ENCODE measurements at places on chromosomes 2 and 18.

- no peak for DNase-seq
These were observed 302.8 kb downstream of the NCKAP5 start for GRCh38 chr2:133265432-133265949.

DNA sequence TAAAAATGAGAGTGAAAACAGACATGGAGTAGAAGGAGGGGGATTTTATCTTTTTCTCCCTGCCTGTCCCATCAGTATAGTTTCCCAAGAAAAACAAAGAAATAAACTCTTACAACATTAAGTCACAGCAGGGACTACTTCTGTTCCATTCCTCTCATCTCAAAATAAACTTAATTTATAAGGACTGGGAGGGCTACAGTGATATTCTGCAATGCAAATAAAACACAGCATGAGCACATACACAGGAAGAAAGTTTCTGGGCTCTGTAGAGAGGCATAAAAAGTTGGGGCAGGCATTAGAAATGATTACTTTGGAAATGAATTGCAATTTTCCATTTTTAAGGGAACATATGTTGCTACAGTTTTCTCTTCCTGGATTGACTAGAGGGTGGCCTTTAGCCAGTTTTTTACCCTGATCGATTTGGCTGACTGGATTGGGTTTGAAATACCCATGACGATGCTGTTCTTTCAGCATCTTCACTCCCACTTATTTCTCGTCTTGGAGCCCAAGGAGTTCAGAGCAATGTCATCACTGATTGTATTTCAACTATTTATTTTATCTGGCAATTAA is 157.1 kb downstream of the ACTR3 start:
- DNase-seq: no peak

GRCh38 chr2:8138923-8139667 is 542.8 kb upstream of the ID2 start:
- no peak for DNase-seq

GRCh38 chr2:197204519-197205250 is 105.9 kb downstream of the ANKRD44 start:
- no peak for DNase-seq

GRCh38 chr2:3199627-3200345 is 177.8 kb downstream of the EIPR1 start:
- no peak for DNase-seq

GRCh38 chr2:235659767-235660322 is 166.0 kb downstream of the AGAP1 start:
- no peak for DNase-seq

GRCh38 chr2:189851174-189851826 is 67.0 kb downstream of the PMS1 start:
- no peak for DNase-seq

DNA sequence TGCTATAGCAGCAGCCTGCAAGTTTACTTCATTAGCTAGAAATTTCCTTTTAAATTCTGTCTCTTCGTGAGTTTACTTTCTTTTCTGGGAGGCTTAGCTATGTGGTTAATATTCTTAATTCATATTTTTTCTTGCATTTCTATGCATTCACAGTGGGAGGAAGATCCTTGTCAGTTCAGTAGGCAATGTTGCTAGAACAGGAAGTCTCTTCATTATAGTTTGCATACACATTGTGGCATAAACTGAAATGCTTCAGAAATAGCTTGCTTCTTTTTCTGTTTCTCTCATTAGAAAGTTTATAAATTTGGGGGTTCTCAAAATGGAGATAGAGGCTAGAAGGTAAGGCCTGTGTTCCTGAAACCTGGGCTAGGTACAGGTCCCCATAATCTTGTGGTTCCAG is 8.1 kb upstream of the ARHGAP15 start:
- DNase-seq: no peak

DNA sequence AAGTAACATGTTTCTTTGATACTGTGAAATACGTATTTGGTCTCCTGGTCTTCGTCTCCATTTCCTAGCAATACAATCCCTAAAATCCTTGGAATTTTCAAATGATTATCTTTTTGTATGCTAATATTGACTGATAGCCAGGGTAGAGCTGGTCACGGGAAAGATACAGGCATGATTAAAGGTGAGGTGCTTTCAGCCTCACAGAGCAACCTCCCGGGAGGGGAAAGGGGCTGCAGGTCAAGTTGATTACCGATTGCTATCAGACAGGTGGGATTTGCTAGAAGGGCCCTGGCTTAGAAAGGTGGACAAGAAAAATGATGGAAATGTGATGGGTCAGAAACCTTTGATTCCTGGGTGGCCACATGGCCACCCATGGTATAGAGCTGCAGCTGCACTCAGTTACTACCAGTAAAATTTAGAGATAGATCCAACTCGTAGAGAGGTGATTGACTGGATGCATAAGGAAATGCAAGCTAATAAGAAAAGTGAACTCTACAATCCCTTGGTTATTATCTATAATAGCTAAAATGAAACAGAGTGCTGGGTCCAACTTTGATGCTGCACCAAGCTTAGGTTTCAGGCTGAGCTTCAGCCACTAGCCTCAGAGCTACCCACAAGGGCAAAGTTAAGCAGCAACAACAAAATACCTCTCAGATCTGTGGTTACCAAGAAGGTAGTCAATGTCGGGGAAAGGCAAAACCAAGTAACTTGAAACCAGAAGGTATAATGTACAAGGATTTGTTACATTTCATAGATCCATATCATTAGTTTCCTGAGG is 15.3 kb downstream of the YPEL5 start:
- no peak for DNase-seq

All from T47D (cell line).